ENCODE measurements at places on chromosomes 3 and 15.

DNA sequence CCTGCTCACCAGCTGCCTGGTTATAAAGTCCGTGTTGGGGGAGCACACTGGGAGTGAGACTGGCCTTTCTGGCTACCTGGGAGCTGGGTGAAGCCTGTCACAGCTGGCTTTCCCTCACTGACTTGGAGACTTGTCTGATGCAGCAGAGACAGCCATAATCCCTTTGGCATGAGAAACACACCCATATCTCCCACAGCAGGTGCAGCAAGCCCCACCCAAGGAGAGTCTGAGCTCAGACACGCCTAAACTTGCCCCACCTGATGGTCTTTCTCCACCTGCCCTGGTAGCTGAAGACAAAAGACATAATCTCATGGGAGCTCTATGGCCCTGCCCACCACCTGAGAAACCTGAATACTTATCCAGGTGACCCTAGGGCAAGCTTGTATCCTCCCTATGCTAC is 54.8 kb downstream of the NMD3 start:
- no peak for DNase-seq

DNA sequence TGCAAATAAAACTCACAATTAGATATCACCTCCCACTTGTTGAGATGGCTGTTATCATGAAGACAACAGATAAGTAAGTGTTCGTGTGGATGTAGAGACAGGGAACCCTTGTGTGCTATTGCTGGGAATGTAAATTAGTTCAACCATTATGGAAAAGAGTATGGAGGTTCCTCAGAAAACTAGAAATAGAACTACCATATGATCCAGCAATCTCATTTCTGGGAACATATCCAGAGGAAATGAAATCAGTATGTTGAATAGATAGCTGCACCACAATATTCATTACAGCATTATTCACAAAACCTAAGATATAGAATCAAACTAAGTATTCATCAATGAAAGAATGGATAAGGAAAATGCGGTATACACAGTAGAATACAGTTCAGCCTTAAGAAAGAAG is 418.7 kb upstream of the CNTN6 start:
- DNase-seq: no peak

- DNase-seq: no peak
Observed at GRCh38 chr15:29003840-29004233, 118.1 kb downstream of the APBA2 start.

- no peak for DNase-seq
Observed at GRCh38 chr3:86794361-86795065, 196.4 kb downstream of the VGLL3 start.

GRCh38 chr3:183377307-183377959 is 51.0 kb downstream of the MCF2L2 start:
- DNase-seq: no peak

DNA sequence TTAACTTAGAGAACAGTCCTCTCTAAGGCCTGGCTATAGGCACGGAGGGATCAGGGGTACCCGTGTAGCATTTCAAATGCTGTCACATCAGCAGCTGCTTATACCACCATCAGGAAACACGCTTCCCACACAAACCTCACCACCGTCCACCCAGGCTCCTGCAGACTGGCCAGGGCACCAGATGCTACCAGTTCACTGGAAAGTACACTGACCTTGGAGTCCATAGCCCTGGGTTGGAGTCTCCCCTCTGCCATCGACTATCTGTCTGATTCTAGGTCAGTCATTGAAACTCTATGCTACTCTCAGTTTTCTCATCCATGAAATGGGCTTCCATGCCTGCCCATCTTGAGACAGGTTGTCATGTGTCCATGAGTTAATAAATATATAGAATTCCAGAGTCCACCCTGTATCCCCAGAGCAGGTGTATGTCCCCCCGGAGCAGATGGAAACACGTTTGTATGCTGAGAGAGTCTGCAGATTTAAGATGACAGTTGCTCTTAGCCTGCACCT is 156.0 kb upstream of the SMAD3 start:
- DNase-seq: no peak

GRCh38 chr3:46517016-46517783 is 19.4 kb downstream of the RTP3 start:
- DNase-seq: no peak

DNA sequence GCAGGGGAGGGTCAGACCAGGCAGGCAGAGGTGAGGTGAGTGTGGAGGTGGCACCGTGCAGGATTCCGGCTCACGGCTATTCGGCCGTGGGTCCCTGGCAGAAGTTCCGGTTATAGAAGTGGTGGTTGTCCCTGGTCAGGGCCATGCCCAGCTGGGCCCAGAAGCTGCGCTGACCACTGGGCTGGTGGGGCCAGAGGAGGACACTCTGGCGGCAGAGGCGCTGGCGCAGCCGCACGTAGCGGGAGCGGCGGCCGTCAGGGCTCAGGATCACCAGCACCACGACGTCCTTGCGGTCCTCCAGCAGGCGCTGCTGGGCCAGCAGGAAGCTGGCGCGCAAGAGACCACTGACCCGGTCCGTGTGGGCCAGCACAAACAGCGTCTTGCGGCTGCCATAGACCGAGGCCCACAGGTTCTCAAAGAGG is 4.3 kb downstream of the TLR9 start:
- no peak for DNase-seq

- no peak for DNase-seq
Observed at GRCh38 chr3:196175116-196175625, 36.0 kb downstream of the ZDHHC19 start.

DNA sequence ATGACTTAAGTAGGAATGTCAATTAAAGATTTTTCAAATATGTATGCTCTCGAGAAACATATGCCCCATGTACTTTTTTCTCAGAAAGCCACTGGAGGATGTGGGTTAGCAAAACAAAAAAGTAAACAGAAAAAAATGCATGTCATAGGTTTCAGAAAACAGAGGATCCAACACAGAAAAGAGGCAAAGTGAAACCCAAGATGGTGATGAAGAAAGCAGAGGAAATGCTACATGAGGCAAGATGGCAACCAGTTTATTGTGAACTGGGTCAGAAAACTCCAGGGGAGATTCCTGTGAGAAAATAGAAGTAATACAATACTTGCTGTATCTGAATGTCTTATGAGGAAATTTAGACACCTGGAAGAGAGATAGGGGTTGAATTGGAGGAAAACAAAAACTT is 30.8 kb upstream of the EOMES start:
- DNase-seq: no peak
